ENCODE measurements at places on chromosomes 12 and 14.
A peak's percentile ranks its signal among the peaks of the same experiment; 100 is the strongest.

- no peaks in the 10 kb centered on the region for H3K4me1 ChIP-seq
- no peaks in the 10 kb centered on the region for H3K27me3 ChIP-seq
- DNase-seq: no peak
- no peak overlapping the region for H3K4me3 ChIP-seq
Observed at GRCh38 chr12:57497223-57498131, 9.6 kb downstream of the MARS1 start.

- no peak overlapping the region for H3K4me3 ChIP-seq
- H3K27me3 ChIP-seq: no peaks in the 10 kb centered on the region
- no peak for DNase-seq
- H3K4me1 ChIP-seq: no peaks in the 10 kb centered on the region
- H3K27ac ChIP-seq: no peak overlapping the region
- H3K36me3 ChIP-seq: no peaks in the 10 kb centered on the region
Observed at GRCh38 chr12:2482938-2483660, 311.7 kb upstream of the FKBP4 start.

DNA sequence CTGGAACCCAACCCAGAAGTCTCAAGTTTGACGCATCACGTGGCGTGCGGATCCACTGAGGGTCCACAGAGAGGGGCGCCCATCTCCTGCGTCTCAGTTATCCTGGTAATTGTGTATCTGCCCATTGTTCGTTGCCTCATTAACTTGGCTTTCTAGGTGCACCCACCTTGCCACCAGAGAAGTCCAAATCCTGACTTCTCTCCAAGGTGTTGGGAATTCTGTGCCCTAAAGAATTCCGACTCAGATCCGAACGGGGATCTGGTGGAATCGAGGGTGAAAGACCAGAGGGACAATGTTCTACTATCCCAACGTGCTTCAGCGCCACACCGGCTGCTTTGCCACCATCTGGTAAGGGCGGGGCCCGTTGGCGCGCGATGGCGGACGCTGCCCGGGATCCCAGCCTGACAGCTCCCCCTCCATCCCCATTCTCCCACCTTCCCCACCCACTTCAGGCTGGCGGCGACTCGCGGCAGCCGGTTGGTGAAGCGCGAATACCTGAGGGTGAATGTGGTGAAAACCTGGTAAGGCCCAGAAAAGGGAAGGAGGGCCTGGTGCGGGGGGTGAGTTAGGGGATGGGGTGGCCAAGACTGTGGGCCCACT, 481 bp downstream of the REC8 start:
- H3K4me3 ChIP-seq: peak overlapping the region; percentile 12
- H3K27ac ChIP-seq: peak overlapping the region; percentile 22
- peaks cover 29% of the 10 kb centered on the region for H3K36me3 ChIP-seq
- DNase-seq: peak; percentile 22

DNA sequence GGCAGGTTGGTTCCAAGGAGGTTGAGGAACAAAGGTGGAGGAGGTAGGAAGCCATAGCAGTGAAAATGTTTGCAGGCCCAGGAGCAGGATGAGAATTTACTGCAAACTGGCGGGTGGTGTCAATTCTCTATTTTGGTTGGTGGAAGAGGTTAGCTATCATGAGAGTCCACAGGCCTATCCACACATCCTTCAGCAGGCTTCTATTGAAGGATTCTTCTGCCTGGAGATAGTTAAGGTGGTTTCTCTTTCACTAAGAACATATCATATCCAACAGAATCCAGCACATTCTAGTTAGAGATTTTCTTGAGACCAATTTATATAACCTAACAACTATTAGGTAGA, 68.9 kb upstream of the DYRK2 start:
- no peaks in the 10 kb centered on the region for H3K27me3 ChIP-seq
- no peak for DNase-seq
- H3K27ac ChIP-seq: no peak overlapping the region
- H3K4me3 ChIP-seq: no peak overlapping the region
- no peaks in the 10 kb centered on the region for H3K4me1 ChIP-seq

GRCh38 chr14:103348154-103348553, 14.1 kb downstream of the EIF5 start:
- no peaks in the 10 kb centered on the region for H3K4me1 ChIP-seq
- H3K27me3 ChIP-seq: no peaks in the 10 kb centered on the region

GRCh38 chr14:72961579-72962335, 35.5 kb downstream of the DCAF4 start:
- H3K36me3 ChIP-seq: peaks cover 16% of the 10 kb centered on the region
- H3K4me1 ChIP-seq: no peaks in the 10 kb centered on the region
- DNase-seq: no peak
- no peaks in the 10 kb centered on the region for H3K27me3 ChIP-seq
- H3K27ac ChIP-seq: no peak overlapping the region

DNA sequence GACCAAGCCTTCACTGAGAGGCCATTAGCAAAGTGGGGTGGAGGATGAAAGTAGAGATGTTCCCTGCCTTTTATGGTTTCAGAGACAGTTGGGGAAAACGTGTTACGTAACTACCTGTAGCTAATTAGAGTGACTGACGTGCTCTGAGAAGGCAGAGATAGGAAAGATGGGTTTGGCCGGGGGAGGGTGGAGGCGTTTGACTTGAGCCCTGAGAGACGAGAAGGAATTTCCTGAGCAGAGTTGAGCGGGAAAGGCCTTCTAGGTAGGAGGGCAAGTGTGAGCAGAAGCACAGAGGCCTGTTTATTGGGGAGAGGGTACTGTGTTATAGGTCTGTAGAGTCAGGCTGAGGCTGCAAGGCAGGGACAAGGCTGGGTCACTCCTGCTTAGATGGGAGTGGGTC, 8.6 kb downstream of the TUNAR start:
- no peak overlapping the region for H3K27ac ChIP-seq
- H3K4me1 ChIP-seq: no peaks in the 10 kb centered on the region
- DNase-seq: no peak
- H3K36me3 ChIP-seq: no peaks in the 10 kb centered on the region
- H3K27me3 ChIP-seq: peaks cover 11% of the 10 kb centered on the region

GRCh38 chr12:88132392-88132791, 9.5 kb downstream of the CEP290 start:
- H3K4me3 ChIP-seq: no peak overlapping the region
- peaks cover 10% of the 10 kb centered on the region for H3K36me3 ChIP-seq
- H3K4me1 ChIP-seq: no peaks in the 10 kb centered on the region
- no peak for DNase-seq
- H3K27me3 ChIP-seq: no peaks in the 10 kb centered on the region
- no peak overlapping the region for H3K27ac ChIP-seq

DNA sequence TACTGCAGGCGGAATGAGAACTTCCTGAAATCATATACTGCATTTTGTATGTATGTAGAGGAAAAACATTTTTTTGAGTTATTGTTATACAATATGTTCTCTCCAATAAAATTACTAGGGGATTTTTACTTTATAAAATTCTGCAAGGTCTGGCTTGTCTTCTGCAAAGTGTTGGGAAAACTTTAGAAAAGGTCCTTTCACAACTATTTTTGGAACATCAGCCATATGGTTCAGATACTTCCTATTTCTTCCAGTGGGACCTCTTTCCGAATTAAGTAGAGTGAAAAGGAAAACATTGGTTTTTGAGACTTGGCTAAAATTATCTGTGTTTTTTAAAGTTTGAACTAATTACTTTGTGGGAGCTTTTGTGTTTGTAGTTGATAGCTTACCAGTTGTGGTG, 52.7 kb downstream of the DAAM1 start:
- peaks cover 4% of the 10 kb centered on the region for H3K4me1 ChIP-seq
- H3K27me3 ChIP-seq: no peaks in the 10 kb centered on the region
- H3K36me3 ChIP-seq: no peaks in the 10 kb centered on the region
- DNase-seq: no peak

DNA sequence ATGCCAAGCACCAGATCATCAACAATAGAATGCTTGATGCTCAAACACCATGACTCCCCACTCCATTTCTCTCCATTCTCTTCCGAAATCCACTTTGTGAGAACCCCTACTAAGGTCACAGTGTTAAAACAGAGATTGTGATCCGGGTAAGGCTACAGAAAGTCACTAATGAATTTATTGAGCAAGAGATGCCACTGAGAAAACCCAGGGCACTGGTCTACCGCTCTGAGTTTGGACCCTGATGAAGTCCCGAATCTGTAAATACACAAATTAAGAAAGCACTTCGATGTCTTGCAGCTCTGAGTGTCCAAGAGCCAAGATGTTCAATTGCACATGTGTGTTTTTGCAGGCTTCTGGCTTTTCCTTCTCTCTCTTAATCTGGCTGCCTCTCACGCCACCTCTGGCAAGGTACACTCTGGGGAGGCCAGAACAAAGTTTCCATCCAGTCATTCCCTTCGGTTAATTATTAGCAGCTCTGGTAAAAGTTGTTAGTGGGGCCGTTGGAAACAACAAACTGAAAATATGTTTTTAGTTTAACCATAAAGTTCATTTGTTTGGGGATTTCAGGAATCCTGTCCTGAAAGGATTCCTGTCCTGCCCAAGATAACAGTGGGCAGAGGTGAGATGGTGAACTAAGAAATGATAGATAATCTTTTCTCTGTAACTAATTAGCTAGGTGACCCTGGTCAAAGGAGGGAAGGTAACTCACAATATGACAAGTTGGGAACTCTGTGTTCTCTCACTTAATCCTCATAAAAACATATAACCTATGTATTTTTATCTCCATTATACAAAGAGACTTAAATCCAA, 75.4 kb downstream of the BTG1 start:
- no peak overlapping the region for H3K27ac ChIP-seq
- H3K36me3 ChIP-seq: no peaks in the 10 kb centered on the region
- no peak overlapping the region for H3K4me3 ChIP-seq
- peak; percentile 18 for DNase-seq

- no peak overlapping the region for H3K27ac ChIP-seq
- DNase-seq: no peak
- H3K36me3 ChIP-seq: no peaks in the 10 kb centered on the region
- peaks cover 3% of the 10 kb centered on the region for H3K4me1 ChIP-seq
- H3K4me3 ChIP-seq: no peak overlapping the region
Observed at GRCh38 chr12:5059358-5059757, 15.7 kb downstream of the KCNA5 start.

- DNase-seq: no peak
- H3K27me3 ChIP-seq: no peaks in the 10 kb centered on the region
- H3K27ac ChIP-seq: peak overlapping the region; percentile 98
Observed at GRCh38 chr14:23556700-23557440, 799 bp downstream of the THTPA start.

GRCh38 chr12:73731658-73732057, 806.0 kb upstream of the ATXN7L3B start:
- H3K27me3 ChIP-seq: no peaks in the 10 kb centered on the region
- H3K4me1 ChIP-seq: no peaks in the 10 kb centered on the region
- no peak overlapping the region for H3K27ac ChIP-seq

DNA sequence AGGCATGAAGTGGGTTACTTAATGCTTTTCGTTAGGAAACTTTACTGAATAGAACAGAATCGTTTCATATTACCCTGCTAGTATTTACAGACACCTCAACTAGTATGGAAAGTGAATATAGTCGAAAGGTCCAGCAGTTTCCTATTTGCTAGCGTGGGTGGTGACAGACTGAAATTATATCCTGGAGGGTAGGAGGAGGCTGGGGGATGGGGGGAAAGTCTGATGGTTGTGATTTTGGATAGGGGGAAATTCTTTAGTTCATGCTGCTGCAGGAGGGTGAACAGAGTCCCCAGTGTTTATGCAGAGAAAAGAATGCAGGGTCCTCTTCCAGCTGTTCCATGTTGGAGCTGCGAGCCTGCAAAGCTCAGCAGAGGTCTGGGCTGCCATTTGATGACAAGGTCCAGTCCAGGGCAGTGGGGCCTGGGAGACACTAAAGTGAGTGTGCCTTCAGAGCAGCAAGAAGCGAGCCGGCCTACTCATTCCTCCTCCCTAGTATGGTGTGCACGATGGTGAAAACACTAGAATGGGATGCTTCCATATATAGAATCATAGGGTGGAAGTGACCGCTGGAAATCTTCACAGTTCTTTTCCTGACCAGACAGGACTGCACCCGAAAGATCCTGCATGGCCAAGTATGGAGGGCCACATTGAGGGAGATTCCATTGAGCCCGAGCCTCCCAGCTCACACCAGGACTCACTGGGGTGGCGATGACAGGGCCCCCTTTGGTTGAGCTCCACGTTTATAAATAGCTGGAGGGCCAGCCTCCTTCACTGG, 2.1 kb downstream of the SAMD4A start:
- H3K27ac ChIP-seq: peak overlapping the region; percentile 23
- H3K4me3 ChIP-seq: no peak overlapping the region
- H3K4me1 ChIP-seq: no peaks in the 10 kb centered on the region

DNA sequence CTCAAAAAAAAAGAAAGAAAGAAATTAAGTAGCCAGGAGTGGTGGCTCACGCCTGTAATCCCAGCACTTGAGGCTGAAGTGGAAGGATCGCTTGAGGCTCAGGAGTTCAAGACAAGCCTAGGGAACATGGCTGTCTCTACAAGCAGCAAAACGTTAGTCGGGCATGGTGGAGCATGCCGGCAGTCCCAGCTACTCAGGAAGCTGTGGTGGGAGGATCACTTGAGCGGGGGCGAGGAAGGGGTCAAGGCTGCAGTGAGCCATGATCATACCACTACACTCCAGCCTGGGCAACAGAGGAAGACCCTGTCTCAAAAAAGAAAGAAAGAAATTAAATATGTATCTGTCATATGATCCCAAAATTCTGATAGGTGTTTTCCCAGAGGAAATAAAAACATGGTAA, 5.3 kb downstream of the RAD52 start:
- H3K36me3 ChIP-seq: peaks cover 4% of the 10 kb centered on the region
- no peak for DNase-seq
- H3K4me3 ChIP-seq: no peak overlapping the region
- H3K27ac ChIP-seq: no peak overlapping the region
- H3K27me3 ChIP-seq: no peaks in the 10 kb centered on the region
- H3K4me1 ChIP-seq: peaks cover 4% of the 10 kb centered on the region

- H3K36me3 ChIP-seq: no peaks in the 10 kb centered on the region
- DNase-seq: no peak
- H3K4me3 ChIP-seq: no peak overlapping the region
- H3K27me3 ChIP-seq: no peaks in the 10 kb centered on the region
- peaks cover 17% of the 10 kb centered on the region for H3K4me1 ChIP-seq
Observed at GRCh38 chr12:93164103-93164880, 213.4 kb upstream of the NUDT4 start.

DNA sequence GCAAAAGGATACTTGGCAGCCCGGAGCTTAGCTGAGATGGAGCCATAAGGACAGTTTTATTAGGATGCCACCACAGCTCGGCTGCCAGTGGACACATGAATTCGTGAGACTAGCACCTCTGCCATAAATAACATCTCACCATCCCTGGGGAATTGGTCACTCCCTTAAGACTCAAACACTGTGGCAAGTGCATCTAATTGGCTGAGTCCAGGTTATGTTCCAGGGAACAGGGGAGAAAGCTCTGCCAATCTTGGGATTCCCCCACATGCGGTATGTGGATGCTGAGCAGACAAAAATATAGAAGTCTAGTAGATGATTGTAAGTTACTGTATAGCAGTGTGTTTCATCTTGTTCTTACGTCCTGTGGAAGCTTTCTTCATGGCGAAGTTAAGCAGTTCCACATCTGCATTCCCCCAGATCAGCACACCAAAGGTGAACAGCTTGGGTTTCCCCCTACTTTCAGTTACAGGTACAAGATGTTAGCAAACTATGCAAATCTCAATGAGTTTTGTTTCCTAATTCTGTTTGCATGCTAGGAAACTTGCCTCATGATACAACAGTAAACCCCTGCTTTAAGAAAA, 131.1 kb downstream of the ETV6 start:
- no peak overlapping the region for H3K27ac ChIP-seq
- H3K4me3 ChIP-seq: no peak overlapping the region
- no peak for DNase-seq
- H3K4me1 ChIP-seq: peaks cover 15% of the 10 kb centered on the region
- H3K27me3 ChIP-seq: no peaks in the 10 kb centered on the region
- no peaks in the 10 kb centered on the region for H3K36me3 ChIP-seq
